ENCODE measurements at places on chromosomes 1 and 21. TPM values are rescaled to one million over a fixed set of nuclear protein-coding genes. Genes with fewer than 3 reads are reported as not detected.

GRCh38 chr1:3255680-3256079, 186.7 kb downstream of the PRDM16 start:
- no peaks in the 10 kb centered on the region for H3K36me3 ChIP-seq
- DNase-seq = no peak
- H3K27ac ChIP-seq = no peak overlapping the region
- no peaks in the 10 kb centered on the region for H3K4me1 ChIP-seq
- no peaks in the 10 kb centered on the region for H3K27me3 ChIP-seq
- H3K4me3 ChIP-seq = no peak overlapping the region

CSMD2 gene
- total RNA-seq = not detected

HES2 gene
- not detected for total RNA-seq

RASAL2 gene
- total RNA-seq = 0.12 TPM

LAMB3 gene
- 0.37 TPM for total RNA-seq

DNA sequence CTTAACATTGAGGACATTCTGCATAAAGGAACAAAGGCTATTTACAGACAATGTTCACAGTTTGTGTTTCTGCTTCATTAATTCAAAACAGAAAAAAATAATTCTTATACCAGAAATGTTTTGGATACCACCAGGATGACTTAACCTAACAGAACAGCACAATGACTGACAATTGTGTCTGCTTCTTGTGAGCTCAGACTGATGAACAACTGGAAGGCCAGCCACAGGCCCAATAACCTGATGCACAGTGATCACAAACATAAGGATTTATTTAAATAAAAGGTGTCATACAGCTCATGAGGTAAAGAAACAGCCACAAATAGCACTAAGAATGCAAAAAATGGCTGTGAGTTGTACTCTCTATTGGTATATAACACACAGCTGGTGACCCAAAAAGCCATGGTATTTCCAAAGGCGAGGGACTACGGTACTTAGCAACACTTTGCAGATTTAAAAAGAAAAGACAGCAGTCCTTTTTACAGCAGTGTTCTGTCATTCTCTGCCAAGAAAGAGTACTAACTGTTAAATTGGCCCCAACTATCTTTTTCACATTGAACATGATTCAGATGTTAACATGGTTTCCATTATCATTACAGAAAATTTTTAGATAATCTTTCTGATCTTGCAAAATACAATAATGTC, 32.1 kb upstream of the DDAH1 start:
- no peak for DNase-seq
- no peaks in the 10 kb centered on the region for H3K27me3 ChIP-seq
- no peaks in the 10 kb centered on the region for H3K4me1 ChIP-seq

DNA sequence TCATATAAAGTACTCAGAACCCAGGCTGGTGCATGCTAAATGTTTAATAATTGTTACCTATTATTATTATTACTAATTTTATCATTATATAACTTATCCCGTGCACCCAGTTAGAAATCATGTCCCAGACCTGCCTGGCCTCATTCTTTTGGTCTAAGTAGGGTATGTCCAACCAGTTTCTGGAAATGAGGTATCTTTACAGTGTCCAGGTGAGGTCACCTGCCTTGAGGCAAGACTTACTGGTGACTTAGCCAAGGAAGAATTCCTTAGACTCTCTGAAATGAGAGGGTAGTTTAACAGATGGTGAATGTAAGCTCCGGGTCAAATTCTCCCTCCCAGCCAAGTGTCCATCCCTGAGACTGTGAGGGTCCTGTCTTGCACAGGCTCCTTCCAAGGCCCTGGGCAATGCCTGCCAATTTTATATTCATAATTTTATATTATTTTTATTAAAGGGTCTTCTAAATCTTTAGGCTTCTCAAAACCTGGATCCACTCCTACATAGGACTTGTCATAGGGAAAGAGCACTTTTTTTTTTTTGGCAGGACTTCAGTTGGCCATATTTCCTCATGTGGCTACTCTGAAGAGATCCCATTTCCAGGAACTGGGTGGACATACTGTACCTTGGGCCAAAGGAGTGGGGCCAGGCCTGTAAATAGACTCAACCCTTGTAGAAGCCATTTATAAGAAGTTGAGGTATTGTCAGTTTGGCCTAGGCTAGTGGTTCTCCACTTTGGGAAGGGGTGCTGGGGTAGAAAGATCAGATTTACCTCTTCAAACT, 96.7 kb upstream of the KCNA3 start:
- H3K4me3 ChIP-seq = no peak overlapping the region
- peaks cover 6% of the 10 kb centered on the region for H3K27me3 ChIP-seq
- peaks cover 8% of the 10 kb centered on the region for H3K4me1 ChIP-seq
- H3K36me3 ChIP-seq = no peaks in the 10 kb centered on the region

DNA sequence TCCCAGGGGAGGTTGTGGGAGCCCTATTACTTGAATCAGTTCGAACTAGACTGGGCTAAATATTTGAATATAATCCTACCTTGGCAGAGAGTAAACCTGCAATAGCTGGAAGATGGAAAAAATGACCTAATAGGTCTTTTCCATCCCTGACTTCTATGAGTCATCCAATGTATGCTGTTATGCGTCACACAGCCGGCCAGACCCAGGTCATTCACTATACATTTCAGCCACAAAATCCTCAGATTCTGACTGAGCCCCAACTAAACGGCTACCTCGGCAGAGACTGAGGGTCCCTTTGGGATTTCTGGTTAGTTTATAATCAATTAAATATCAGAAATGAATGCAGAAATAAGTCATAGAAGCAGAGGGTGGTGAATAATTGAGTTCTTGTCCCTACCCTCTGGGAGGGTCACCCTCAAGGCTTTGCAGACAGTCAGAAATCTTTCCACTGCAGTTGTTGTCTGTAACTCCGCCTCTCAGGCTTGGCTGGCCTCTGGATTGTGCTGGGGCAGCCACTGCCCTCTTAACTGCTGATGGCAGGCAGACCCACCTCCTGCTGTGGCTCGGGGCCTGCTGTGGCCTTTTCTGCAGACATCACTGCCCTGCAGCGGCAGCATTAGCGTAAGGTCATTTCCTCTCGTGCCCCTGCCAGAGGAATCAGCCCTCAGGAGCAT, 240.5 kb downstream of the TGFB2 start:
- no peak overlapping the region for H3K4me3 ChIP-seq
- H3K27me3 ChIP-seq = no peaks in the 10 kb centered on the region
- no peak for DNase-seq
- H3K4me1 ChIP-seq = no peaks in the 10 kb centered on the region
- H3K36me3 ChIP-seq = no peaks in the 10 kb centered on the region

DNA sequence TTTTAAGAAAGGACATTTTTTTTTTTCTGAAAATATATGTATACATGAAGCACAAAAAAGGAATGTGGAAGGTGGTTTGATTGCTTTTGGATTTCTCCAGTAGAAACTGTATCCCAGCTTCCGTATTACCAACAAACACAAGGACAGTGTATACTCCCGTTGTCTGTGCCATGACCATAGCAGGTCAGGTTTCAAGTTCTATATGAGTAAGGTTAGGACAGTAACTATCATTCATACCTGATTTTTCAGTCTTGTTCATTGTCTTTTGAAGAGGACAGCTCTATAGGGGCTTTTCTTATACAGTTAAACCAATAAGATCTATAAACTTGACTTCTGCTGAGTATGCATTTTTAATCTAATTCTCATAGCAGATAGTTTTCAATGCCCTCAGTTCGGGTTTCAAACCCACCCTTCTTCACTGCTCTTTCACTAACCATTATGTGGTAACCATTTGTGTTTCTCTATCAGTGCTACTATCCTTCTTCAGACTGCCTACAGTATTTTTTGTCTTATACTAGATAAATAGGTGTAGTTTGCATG, 19.6 kb downstream of the UBAP2L start:
- no peak overlapping the region for H3K27ac ChIP-seq
- H3K4me3 ChIP-seq = no peak overlapping the region

- H3K4me1 ChIP-seq = no peaks in the 10 kb centered on the region
- DNase-seq = no peak
- H3K27me3 ChIP-seq = no peaks in the 10 kb centered on the region
- H3K27ac ChIP-seq = no peak overlapping the region
- H3K4me3 ChIP-seq = no peak overlapping the region
These were observed 293.7 kb downstream of the RGS7 start for GRCh38 chr1:241063276-241063675.

DNA sequence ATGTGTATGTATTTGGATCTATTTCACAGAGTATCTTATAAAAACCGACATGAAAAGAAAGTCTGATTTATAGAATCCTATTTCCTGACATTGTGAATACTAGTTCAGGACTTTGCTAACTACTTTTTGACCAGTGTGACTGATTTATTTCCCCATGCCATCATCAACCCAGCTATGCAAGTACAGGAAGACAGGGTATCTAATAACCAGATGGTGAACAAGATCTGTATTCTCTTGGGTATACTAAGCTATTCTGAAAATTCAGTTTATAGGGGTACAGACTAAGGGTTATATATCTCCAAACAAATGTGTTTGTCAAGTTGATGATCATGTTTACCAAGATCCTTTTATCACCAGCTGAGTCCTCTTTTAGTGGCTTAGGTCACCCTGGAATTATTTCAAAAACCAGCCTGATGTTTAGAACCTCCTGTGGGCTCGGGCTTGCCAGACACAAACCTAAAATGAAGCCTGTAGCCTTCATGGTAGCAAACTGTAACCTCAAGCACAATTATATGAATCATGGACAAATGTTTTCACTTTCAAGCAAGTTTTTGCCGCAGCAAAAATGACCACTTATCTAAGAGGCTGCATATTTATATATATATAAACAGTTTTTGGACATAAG, 185.1 kb downstream of the FGGY start:
- no peak overlapping the region for H3K4me3 ChIP-seq
- no peaks in the 10 kb centered on the region for H3K27me3 ChIP-seq
- peaks cover 18% of the 10 kb centered on the region for H3K4me1 ChIP-seq
- DNase-seq = no peak
- no peak overlapping the region for H3K27ac ChIP-seq

GRCh38 chr1:36625935-36626310, 143.2 kb upstream of the CSF3R start:
- H3K4me3 ChIP-seq = no peak overlapping the region

- DNase-seq = no peak
- peaks cover 15% of the 10 kb centered on the region for H3K4me1 ChIP-seq
- H3K27me3 ChIP-seq = no peaks in the 10 kb centered on the region
- H3K36me3 ChIP-seq = no peaks in the 10 kb centered on the region
- H3K4me3 ChIP-seq = no peak overlapping the region
These were observed 61.6 kb downstream of the SELENOF start for GRCh38 chr1:86852289-86852688.

LIN28A gene
- not detected for total RNA-seq

- no peak for DNase-seq
- peaks cover 35% of the 10 kb centered on the region for H3K36me3 ChIP-seq
- no peak overlapping the region for H3K4me3 ChIP-seq
- H3K4me1 ChIP-seq = no peaks in the 10 kb centered on the region
- H3K27ac ChIP-seq = no peak overlapping the region
- no peaks in the 10 kb centered on the region for H3K27me3 ChIP-seq
These were observed 56.1 kb upstream of the SDC3 start for GRCh38 chr1:30964706-30965105.

TNNI3K gene
- 0.52 TPM for total RNA-seq
